ENCODE measurements at places on chromosomes 16 and 17.

DNA sequence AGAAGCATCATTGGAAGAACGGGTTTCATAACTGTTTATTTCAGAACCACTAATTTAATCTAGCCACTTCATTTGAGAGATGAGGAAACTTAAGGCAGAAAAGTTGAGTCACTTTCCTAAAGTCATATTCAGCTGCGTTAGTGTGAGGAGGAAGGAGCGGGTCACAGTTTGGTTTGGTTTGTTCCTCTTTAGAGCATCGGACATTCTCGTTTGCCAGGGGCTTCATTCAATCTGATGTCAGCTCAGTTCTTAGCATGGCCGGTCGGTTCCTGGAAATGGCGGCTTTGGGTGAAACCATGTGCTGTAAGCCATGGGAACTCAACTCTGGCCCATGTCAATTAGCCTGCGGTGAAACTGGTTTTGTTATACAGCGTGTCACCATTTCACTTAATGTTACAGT lies 186.5 kb downstream of the LGALS9B start:
- no peak for DNase-seq

- DNase-seq: no peak
These were observed 4.7 kb upstream of the KRTAP3-1 start for GRCh38 chr17:41013606-41014005.

DNA sequence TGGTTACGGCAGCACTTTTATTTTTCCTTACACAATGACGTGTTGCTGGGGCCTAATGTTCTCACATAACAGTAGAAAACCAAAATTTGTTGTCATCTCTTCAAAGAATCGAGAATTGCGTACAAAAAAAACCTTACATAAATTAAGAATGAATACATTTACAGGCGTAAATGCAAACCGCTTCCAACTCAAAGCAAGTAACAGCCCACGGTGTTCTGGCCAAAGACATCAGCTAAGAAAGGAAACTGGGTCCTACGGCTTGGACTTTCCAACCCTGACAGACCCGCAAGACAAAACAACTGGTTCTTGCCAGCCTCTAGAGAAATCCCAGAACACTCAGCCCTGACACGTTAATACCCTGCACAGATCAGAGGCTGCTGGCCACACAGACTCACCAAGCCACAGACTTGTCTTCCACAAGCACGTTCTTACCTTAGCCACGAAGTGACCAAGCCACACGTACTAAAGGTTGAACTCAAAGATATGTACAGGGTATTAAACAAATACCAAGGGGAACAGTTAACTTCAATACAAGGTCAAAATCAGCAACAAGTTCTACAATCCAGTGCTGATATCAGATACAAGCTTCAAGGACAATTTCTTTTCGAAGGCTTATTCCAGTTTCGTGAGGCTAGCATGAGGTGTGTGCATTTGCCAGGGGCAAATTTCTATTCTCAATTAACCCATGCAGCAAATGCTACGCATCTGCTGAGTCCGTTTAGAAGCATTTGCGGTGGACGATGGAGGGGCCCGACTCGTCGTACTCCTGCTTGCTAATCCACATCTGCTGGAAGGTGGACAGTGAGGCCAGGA lies 2.4 kb downstream of the ACTG1 start:
- DNase-seq: no peak

GRCh38 chr17:81304196-81305015 lies 9.3 kb upstream of the SLC38A10 start:
- DNase-seq: no peak

GRCh38 chr17:44948315-44948795 lies 782 bp upstream of the KIF18B start:
- DNase-seq: no peak

DNA sequence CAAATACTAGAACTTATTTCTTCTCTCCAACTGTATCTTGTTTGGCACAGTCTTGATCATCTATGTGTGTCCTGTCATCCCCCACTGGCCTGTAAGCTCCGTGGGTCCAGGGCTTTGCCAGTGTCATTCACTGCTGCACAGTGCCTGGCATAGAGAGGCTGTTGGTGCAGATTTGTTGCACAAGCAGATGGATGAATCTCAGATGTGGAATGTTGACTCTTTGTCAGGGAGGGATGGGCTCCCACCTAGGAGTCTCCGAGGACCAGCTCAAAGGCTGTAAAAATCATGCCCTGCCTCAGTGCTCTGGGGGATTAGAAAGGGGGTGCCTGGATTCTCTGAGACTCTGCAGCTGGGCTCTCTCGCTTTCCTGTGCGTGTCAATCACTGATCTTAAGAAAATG lies 60.6 kb downstream of the RAB11FIP4 start:
- no peak for DNase-seq

DNA sequence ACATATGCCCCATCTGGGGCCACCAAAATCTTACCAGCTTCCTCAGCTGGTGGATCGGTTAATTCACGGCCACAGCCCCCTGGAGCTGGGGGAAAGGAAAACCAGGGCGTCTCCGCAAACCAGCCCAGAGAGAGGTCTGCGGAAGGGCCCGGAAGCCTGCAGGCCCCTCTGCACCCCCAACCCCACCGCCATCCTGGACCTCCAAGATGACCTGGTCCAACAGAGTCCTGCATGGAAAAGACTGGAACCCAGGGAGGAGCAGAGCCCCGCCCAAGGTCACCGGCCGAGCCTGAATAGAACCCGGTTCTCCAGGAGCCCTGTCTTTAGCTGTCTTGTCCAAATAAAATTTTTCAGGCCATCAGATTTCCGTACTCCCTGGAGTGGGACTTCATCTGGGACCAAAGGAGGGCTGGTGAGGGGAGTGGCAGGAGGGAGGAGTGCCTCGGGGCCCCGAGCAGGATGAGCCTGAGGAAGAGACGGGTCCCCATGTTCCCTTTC lies 37.4 kb upstream of the NDRG4 start:
- no peak for DNase-seq

- DNase-seq: no peak
These were observed 24.4 kb downstream of the YWHAE start for GRCh38 chr17:1375615-1376014.

- peak; percentile 42 for DNase-seq
These were observed at the start of gene CD300A for GRCh38 chr17:74466111-74466827. Gene CD300A (plus strand): TSS chr17:74466634. CDS start chr17:74466704, 70 bp downstream.

DNA sequence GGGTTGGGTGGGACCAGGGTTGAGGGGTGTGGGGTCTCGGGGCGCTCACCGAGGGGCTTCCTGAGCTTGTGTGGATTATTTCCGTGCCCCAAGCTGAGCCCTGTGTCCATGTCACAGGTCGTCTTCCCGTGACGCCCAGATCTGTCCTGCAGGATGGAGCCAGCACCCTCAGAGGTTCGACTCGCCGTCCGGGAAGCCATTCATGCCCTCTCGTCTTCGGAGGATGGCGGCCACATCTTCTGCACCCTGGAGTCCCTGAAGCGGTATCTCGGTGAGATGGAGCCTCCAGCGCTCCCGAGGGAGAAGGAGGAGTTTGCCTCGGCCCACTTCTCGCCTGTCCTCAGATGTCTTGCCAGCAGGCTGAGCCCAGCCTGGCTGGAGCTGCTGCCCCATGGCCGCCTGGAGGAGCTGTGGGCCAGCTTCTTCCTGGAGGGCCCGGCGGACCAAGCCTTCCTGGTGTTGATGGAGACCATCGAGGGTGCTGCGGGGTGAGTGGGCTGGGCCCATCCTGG lies 1.0 kb downstream of the TELO2 start:
- DNase-seq: no peak

GRCh38 chr17:76946111-76946771 lies 78.0 kb downstream of the MGAT5B start:
- no peak for DNase-seq

DNA sequence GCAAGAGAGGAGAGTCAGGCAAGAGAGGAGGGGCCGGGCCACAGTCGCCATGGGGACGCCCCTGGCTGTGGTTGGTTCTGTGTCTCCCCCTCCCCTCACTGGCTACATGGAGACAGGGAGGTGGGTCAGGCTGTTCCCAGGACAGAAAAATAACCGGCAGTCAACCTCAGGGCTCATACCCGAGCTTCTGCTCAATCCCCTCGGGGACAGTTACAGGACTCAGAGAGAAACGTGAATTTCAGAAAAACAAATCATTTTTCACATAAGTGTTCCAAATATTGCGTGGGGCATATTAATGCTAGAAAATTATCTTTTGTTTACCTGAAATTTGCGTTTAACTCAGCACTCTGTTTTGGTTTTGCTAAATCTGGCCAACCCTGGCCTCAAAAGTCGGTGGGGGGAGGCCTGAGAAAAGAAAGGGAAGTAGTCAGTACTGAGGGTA lies 22.2 kb upstream of the CPSF4L start:
- DNase-seq: no peak

DNA sequence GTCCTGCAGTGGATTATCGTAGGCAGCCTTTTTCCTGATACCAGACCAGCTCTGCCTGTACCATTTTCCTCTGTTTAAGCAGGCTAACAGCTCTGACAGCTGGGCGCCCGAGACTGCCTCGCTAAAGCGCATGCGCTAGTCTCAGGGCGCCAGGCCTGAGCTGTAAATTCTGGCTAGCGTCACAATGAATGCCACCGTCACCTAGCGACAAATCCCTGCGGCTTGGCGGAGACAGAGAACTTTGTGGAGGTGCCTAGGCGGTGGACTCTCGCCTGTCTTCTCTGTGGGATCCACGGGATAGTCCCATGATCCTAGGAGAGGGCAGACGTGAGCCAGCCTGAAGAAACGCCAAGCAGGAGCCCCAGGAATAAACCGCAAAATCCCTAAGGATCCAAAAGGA lies 573.9 kb downstream of the KCNJ18 start:
- DNase-seq: no peak

- DNase-seq: no peak
These were observed 117.1 kb upstream of the COX10 start for GRCh38 chr17:13952009-13952750.

DNA sequence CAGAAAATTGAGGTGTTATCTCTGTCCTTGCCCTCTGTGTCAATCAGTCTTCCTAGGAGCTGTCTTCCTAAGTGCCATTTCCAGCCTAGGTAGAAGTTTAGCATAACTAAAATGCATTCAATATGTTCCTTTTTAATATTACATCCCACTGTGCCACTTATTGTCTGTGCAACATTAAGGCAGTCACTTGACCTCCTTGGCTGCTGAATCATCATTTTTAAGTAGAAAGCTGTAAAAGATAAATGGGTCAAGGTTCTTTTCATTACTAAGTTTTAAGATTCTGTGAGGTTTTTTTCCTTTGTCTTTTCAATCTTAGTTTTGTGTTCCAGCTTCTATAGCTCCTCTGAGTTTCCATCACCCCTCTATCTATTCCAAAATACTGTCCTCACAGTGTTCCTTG lies 371.9 kb upstream of the SOX9 start:
- no peak for DNase-seq

DNA sequence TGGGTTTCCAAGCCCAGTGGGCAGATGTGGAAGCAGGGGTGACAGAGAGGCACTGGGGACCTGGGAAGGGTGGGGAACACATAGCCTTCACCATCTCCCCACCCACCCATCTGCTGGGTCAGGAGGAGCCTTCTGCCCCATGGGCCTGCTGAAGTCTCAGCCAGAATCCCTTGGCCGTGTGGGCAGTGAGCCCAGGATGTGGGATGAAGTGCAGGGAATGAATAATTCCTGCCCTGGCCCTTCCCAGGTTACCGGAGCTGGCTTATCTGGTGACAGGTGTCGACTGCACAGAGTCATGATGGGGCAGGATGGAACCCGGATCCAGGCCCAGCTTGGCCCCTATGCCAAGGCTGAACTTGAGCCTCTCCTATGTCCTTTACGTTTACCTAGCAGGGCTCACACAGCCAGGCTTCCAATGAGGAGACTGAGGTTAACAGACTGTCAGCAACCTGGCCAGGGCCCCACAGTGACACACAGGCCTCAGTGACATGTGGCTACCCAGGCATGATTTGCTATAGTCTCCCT lies 17.5 kb downstream of the ATP2A3 start:
- no peak for DNase-seq

DNA sequence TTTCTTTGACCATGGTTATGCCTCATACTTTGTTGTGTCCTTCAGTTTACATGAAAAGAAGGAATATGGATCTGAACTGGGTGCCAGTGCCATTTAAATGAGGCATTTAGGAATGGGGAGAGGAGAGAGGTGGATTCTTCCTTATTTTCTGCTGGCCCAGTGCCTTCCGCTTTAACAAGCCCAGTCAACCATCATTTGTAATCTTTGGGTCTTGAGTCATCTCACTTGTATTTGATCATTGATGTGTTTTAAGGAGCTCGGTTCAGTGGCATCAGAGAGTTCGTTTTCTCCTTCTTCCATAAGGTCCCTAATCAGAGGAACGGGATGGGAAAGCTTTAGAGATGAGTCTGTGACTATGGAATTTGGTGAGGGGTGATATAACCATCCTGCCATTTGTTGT lies 334.9 kb downstream of the WWOX start:
- DNase-seq: no peak

DNA sequence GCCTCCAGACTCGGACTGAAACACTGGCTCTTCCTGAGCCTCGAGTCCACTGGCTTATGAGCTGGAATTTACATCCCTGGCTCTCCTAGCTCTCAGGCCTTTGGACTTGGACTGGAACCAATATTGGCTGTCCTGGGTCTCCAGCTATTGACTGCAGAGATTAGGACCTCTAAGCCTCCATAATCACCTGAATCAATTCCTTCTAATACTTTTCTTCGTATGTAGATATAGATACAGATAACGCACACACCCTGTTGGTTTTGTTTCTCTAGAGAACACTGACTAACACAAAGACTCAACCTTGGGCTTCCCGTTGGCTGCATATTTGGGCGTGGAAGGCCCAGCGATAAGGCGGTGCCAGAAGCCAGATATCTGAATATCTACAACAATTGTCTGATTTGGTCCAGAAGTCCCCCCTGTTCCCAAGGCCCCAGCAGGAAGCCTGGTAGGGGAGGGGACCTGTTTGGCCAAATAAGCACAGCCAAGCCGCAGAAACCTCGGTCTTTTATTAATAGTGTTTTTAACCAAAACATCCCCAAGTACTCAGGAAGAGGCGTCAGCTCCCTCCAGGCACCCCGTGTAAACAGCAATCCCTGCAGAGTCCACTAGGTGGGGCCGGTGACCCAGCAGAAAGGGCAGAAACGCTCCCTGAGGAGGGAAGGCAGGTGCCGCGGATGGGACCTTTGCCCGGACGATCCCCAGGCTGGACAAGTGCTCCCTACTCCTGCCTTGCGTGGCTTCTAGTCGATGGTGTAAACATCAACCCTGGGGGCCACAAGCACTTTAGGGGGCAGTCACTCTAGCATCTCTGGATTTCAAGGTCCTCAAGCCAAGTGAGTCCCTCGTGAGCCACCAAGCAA lies 57.0 kb downstream of the ABR start:
- peak; percentile 86 for DNase-seq

GRCh38 chr17:50127697-50128361 lies 2.1 kb downstream of the SAMD14 start:
- DNase-seq: no peak

- no peak for DNase-seq
These were observed 17.7 kb upstream of the DOK4 start for GRCh38 chr16:57504001-57504400.

- DNase-seq: no peak
These were observed 273.5 kb upstream of the IRX5 start for GRCh38 chr16:54657058-54657708.

Measured in activated CD4-positive, alpha-beta memory T cell treated with anti-CD3 and anti-CD28 coated beads, Interleukin-2, amount 10 ng/mL, durations not matched to agents 7 days and 5 days (primary cell).